Activated naive CD8-positive, alpha-beta T cell treated with anti-CD3 and anti-CD28 coated beads, Interleukin-2, amount 10 ng/mL, durations not matched to agents 7 days and 5 days (primary cell): ENCODE measurements at places on chromosomes 4 and X. TPM values are rescaled to one million over a fixed set of nuclear protein-coding genes. Genes with fewer than 3 reads are reported as not detected.

Gene MAGEA2B
- total RNA-seq, result not detected

Gene ATOH1
- total RNA-seq, result not detected

- H3K36me3 ChIP-seq, result no peaks in the 10 kb centered on the region
- DNase-seq, result no peak
Observed at GRCh38 chr4:110503270-110504083, 27.5 kb downstream of the ENPEP start.

GRCh38 chrX:150942942-150943594, 40.1 kb upstream of the HMGB3 start:
- H3K27me3 ChIP-seq, result no peaks in the 10 kb centered on the region
- H3K36me3 ChIP-seq, result no peaks in the 10 kb centered on the region
- no peak overlapping the region for H3K4me3 ChIP-seq
- no peak for DNase-seq
- H3K27ac ChIP-seq, result no peak overlapping the region
- H3K4me1 ChIP-seq, result no peaks in the 10 kb centered on the region

- H3K27me3 ChIP-seq, result no peaks in the 10 kb centered on the region
- peak overlapping the region; percentile 87 for H3K4me3 ChIP-seq
- H3K36me3 ChIP-seq, result peaks cover 16% of the 10 kb centered on the region
- no peak for DNase-seq
- H3K4me1 ChIP-seq, result peaks cover 31% of the 10 kb centered on the region
- peak overlapping the region; percentile 91 for H3K27ac ChIP-seq
Observed at GRCh38 chrX:79147477-79147876, 3.0 kb downstream of the GPR174 start.
